ENCODE measurements at places on chromosomes 3 and 15.

DNA sequence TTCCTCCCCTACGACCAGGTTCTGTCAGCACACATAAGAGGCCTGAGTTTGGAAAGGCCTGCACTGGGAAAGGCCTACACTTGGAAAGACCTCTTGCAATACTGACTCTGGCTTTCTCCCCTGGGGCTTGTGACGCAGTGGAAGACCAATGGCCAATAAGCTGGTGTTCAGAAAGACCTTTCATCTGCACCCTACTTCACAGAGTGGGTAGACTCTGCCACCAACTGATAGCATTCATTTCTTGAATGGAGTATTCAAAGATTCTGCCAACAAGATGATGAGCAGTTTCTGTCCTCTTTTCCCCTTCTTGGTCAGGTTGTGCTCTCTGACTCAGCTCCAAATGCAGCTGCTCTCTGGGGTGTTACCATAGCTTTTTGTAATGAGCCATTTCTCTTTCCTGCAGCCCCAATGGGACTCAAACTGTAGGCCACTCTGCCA lies 48.8 kb downstream of the TIPARP start:
- DNase-seq = no peak

DNA sequence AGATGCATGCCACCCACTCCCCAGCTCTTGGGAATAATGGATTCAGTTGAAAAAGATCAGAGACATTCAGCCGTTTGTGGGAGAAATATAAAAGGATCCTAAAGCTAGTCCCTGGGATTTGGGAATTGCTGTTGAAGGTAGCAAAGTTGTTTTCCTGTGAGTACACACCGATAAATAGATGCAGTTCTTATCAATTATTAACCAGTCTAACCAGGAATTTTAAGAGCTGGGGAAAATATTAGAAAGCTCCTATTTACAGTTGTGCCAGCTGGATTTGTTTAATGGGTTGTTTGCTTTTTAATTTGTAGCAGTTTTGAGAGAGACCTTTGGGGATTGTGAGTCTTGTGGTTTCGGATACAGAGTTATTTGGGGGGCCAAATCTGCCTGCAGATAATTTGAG lies 44.2 kb upstream of the SKOR1 start:
- DNase-seq = no peak

- no peak for DNase-seq
Measured at GRCh38 chr3:143210141-143210540, 90.6 kb downstream of the CHST2 start.

GRCh38 chr3:14377838-14378169 lies 24.6 kb upstream of the SLC6A6 start:
- DNase-seq = no peak

DNA sequence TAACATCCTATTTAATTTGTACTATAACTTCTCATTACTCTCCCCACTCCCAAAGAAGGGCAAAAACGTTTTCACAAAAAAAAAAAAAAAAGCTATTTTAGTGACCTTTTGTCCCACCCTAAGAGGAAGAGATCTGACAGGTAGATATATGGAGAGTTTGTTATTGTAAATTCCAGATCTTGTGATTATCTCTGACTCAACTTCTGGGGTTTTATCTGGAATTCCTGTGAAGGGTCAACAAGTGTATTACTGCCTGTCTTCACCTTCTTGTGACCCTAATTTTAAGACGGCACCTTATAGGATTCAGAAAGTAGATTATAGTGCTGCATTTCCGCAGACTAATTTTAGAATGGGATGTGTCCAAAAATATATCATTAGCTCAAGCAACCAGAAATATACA lies 205.9 kb upstream of the CDIN1 start:
- no peak for DNase-seq

DNA sequence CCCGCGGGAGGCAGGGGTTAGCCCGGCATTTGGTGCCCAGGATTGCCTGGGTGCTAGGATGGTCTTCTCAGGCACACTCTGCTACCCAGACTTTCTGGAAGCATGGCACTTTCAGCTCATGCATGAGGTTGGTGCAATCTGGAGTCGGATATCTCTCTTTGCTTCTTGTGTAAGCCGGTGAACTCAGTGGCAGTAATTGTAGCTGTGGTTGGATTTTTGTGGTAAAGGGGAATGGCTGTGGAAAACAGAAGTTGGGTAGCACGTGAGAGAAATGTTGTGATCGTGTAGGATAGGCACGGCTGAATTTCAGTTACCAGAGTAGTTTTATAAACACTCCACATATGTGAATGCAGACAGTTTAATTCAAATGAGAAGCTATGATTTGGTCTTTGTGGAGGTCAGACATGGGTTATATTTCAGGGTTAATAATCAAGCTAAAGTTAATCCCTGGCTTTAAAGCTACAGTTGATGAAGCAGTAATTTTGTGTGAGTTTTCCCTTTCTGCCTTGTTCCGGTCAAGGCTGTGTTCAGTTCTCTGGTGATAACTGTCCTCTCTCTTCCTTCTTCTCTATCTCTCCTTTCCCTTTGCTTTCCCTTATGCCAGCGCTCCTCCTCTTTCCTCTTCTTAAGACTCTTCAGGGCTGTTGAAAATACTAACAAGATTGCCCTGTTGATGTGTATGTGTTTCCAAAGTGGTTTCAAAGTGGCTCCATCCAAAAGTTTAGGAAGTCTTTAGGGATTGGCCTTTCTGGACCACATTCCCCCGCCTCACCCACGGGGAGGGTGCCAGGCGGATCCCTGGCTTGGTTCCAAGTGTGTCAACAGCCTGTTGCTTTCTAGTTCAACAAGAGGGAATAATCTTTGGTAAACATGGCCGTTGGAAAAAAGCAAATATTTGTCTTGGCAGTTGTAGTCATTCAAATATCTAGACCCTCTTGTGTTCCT lies 404.6 kb upstream of the C2CD4B start:
- DNase-seq = peak; percentile 91

- DNase-seq = no peak
Measured at GRCh38 chr3:43203022-43203421, 83.3 kb upstream of the SNRK start.

DNA sequence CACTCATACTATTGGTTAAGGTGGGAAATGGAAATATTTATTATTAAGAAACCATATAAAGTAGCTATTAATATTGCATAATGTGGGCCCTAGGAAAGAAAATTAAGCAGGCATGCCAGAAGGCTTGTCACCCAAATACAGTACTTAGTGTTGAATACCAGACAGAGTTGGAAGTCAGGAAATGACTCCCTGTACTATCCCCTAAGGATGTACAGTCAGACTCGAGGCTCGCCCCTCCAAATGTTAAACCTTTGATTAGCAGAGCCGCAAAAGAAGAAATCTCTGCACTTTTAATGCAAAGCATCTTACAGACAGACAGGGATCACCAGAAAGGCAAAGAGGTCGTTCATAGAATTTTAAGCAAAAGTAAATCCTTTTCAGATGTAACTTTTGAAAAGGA lies 11.3 kb upstream of the RBSN start:
- DNase-seq = no peak

DNA sequence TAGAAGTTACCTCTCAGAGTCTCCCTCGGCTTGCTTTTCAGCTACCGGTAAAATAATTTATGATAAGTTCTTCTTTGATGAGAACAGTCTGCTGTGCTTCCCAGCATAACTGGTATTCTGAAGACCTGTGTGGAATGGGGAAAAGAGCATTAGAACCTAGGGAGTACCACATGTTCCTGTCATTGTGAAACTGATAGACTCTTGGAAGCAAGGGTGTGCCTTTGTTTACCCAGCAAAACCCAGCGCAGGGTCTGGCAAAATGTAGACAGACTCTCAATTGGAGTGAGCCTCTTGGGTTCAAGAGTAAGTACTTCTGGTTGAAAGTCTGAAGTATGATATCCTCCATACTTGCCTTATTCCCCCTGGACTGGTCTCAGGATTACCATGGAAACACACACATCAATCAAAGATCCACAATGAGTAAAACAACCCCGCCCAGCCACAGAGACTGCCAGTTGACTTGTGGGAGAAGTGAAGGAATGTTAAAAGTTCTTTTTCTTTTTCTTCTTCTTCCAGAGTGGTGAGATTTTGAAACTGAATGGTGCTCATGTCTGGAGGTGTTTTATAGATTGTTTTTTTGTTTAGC lies 652.4 kb upstream of the NAALADL2 start:
- no peak for DNase-seq

DNA sequence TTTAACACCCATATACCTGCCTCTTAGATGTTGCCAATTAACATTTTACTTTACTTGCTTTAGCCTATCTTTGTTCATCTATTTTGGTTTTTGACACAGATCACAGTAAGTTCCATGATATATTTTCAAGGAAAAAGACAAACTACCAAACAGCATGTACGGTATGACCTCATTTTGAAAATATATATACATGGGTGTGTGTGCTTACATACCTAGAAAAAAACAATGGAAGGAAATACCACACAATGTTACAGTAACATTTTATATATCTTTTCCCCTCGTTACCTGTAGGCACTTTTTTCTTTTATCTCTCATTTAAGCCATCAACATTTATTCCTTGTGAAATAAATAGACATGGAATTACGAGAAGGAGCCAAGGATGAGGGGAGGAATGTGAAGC lies 170.0 kb downstream of the FOXP1 start:
- no peak for DNase-seq

- peak; percentile 43 for DNase-seq
Measured at GRCh38 chr3:30544812-30545211, 61.6 kb upstream of the TGFBR2 start.

DNA sequence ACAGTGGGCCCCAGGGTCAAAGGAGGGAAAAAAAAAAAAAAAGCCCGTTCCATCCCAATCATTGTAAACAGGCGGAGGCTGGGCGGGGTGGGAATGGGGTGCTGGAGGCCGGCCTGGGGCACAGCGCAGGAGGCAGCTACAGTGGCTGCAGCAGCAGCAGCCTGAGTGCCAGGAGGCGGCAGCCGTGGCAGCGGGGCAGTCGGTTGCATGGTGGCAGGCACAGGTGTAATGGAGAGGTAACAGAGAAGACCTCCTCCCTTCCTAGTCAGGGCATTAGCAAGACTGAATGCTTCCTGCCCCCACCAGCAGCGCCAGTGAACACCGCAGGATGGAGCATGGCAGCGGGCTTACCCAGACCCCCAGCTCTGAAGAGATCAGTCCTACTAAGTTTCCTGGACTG lies 279.1 kb upstream of the TTC14 start:
- DNase-seq = no peak

GRCh38 chr3:13220991-13221390 lies 147.8 kb upstream of the IQSEC1 start:
- no peak for DNase-seq

- DNase-seq = no peak
Measured at GRCh38 chr3:94323596-94323995, 260.7 kb downstream of the NSUN3 start.

DNA sequence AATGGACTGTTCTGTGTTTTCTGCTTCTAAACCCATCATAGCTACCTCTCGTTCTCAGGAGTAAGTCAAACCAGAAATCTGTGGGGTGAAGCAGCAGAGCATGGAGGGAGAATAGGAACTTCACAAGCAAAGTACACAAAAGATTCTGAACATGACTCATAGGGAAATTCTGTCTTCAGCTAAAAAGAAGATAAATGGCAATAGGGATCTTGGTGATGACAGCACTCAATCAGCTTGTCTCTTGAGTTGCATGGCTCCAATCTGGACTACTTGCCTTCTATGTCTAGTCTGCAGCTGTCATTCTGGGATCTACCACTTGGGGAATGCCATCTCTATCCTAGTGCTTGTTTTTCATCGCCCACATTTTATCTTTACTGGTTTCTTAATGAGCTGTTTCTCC lies 13.5 kb upstream of the GRAMD1C start:
- no peak for DNase-seq

GRCh38 chr15:70629735-70630273 lies 133.6 kb downstream of the UACA start:
- no peak for DNase-seq

DNA sequence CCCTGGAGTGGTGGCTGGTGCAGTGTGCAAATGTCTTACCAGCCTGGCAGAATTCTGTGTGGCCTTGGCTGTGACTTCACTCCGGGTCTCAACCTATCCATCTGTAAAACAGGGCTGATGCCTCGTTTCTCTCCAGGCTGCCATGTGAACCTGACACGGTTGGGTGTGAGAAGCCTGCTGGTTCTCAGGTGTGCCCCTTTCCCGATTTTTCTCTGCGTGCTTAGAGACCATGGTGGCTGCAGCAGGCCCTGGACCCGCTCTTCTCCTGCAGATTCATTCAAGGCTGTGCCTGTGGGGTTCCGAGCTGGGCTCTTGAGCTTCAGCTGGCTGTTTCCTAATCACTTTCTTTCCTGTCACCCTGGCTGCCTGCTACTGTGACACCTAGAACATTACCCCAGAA lies 38.9 kb downstream of the EEFSEC start:
- no peak for DNase-seq

- DNase-seq = no peak
Measured at GRCh38 chr15:78397382-78397781, 40.6 kb upstream of the IREB2 start.

GRCh38 chr3:178645503-178645902 lies 109.3 kb downstream of the KCNMB2 start:
- DNase-seq = no peak

- DNase-seq = no peak
Measured at GRCh38 chr3:106305127-106305526, 436.3 kb upstream of the CBLB start.

DNA sequence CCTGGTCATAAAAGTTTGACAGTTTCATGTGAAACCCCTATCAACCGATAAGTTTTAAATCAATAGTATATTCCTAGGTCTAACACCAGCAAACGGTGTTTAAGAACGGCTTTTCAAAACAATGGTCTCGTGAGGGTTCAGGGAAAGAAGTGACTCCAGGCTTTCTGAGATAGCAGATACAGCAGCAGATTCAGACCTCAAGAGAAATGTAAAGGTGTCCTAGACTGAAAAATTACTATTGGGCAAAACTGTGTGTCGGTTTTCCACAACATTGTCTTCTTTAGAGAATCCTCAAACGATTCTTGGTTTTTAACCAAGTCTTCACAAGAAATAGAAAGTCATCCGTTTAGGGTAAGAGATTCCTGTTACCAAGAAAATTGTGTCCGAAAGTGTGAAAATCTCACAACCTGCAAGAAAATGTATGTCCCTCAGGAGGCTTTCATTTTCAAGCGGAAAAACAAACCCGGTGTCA lies 1.2 kb downstream of the SETD2 start:
- DNase-seq = no peak

GRCh38 chr3:123067689-123068600 lies 1.1 kb downstream of the PDIA5 start:
- no peak for DNase-seq

- no peak for DNase-seq
Measured at GRCh38 chr15:42066764-42067415, 27.5 kb downstream of the PLA2G4D start.

Data from AG04450 (cell line).